ENCODE measurements at places on chromosomes 13 and 19.

DNA sequence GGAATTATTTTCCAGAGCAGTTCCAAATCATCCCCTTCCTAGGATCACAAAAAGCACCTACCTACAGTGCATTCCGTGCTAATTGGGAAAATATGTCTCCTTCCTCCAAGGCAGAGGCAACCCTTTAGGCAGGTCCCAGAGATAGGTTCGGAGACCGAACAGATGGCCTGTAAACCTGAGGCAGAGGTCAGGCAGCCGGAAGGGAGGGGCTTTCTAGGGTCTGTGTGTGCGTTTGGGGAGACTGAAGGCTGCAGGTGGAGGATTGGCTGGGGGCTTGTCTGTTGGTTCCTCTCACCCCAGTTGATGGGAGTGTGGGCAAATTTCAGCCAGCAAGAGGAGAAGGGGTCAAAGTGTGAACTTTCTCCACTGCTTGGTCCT, 7.1 kb downstream of the KCNN4 start:
- DNase-seq, result no peak

DNA sequence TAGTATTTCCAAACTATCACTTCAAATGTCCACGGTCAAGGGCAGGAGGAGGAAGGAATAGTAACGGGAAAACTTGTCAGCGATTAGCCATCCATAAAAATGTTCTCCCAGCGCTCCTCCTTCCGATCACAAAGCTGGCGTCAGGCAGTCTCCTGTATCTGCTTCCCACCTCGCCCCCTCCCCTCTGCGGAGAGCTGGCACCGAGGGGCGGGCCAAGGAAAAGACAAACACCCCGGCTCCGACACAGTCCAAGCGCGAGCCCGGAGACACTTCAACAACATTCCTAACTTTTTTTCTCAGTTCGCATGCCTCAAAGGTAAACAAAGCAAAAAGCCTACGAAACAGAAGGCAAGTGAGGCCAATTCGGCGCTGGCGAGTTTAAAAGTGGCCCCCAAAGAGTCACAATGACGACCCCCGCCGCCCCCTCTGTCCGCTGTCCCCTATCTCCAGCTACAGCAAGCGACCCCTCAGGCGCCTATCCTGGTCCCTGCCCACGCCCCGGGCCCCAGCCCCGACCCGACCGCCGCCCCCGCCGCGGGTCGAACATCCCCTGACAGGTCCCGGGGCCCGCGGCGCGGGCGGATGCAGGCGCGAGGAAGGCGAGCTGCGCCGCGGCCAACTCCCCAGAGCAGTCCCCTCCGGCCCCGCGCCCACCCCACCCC, 736 bp downstream of the SMAD9 start:
- no peak for DNase-seq

GRCh38 chr19:1467215-1467489, 11.9 kb downstream of the C19orf25 start:
- DNase-seq, result no peak

GRCh38 chr13:97905517-97905916, 48.0 kb upstream of the IPO5 start:
- DNase-seq, result no peak

DNA sequence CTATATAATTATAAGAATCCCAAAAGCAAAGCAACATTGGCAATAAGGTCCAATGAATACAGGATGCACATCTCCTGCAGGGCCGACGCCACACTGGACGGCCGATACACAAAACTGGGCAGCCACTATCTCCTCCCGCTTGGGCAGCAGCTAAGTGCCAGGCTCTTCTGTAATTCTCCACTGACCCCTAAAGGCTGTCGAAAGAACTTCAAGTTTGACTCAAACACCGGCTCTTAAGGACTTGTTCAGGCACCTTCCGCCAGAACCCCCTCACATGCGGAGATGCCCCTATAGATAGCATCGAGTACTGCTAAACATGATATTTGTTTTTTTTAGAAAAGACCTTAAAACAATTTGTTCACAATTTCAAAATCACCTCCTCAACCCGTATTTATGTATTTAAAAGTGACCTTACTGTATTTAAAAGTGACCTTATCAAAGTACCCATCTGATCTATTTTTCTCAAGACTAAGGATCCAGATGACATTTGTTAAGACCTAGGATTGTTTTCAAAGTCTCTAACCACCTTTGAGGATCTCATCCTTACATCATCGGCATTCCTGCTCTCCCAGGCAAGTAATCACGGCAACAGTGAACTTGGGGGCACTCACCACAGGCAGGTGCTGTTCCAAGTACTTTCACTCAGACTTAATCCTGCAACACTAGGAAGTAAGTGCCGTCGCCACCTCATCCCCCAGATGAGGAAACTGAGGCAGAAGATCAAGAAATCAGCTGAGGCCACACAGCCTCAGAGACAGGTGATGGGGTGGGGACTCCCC, 77.8 kb downstream of the TUBGCP3 start:
- DNase-seq, result no peak

DNA sequence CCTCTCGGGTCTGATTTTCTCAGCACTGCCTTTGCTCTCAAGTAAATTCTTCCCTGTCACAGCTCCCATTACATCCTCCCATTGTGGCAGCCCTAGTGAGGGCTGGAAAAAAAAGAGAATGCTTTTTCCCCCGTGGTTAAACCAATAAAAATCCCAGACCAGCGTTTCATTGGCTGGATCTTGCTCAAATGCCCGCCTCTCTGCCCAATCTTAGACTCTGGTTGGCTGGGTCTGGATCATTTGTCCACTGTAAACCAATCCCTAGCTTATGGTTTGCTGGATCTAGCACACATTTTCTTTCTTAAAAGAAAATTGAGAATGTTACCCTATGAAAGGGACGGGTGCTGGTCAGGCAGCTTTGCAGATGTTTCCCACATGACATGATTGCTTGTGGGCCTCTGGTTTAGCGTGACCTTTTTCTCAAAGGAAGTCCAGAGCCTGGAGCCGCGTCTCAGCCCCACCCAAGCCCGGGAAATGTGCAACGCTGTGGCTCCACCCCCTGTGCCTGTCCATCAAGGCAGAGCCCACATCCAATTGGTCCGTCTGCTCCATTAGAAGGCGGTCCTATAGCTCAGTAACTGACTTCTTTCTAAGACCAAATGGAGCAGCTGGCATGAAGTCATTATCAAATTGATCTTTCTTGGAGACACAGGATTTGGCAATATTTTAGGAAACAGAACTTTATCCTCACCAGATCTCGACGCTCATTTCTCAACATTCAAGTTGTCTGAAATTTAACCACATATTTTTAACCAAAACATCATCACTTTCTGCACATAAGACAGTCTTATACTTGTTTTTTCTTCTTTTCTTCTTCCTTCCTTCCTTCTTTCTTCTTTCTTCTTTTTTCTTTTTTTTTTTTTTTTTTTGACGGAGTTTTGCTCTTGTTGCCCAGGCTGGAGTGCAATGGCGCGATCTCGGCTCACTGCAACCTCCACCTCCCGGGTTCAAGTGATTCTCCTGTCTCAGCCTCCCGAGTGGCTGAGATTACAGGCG, 2.6 kb upstream of the MCEMP1 start:
- peak; percentile 45 for DNase-seq
